Lung (tissue), 17 donors: ENCODE measurements at places on chromosomes 1 and 21.

- DNase-seq = no peak
These were observed 49.1 kb upstream of the CCDC27 start for GRCh38 chr1:3702990-3703728.

DNA sequence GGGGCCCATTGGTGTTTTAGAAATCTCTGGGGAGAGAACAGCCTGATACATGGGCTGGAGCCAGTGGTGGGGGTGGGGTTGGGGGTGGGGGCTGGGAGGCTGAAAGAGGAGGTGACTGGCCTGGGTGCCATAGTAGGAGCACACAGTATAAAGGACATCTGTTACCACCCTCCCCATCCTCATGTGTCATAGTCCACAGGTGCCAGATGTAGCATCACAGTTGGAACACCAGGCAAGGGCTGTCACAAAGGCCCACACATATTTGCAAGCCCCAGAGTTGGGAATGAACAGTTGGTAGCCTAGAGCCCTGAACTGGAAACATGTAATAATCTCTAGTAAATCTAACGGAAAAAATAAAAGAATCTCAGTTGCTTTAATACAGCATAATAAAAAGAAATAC lies 55.1 kb upstream of the CR2 start:
- no peak for DNase-seq

DNA sequence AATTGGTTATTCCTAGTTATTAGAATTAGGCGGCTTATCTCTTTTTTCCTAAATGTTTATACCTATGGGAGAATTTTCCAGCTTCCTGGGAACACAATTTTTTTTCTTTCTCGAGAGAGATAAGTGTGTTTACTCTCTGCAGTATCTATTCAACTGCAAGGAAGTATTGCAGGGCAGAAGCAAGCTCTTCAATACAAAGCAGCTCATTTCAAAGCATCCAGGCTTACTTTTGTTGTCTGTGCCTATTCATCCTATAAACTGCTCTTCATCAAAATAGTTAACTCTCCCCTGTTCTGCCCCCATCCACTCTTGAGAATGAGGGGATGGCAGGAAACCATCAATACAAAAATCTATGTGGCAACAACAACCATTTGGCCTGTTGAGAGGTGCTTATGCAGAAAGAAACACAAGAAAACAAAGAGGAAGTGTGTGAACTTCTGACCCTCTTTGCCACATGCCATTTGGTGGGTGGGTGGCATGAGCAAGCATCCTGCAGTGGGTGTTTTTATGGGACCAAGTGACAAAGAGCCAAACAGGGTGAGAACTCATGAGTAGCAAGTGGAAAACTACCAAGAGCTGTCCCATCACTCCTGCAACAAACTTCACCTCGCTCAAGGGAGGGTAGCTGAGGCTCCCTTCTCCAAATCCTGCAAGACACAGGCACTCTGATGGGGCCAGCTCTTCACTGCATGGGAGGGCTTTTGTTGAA lies 50.6 kb upstream of the MRPS6 start:
- no peak for DNase-seq

- no peak for DNase-seq
These were observed at the start of gene CLCNKA for GRCh38 chr1:16021681-16022080. CLCNKA (plus strand) TSS chr1:16022036; CDS start chr1:16022620, 584 bp downstream.

GRCh38 chr1:203702130-203702577 lies 62.8 kb upstream of the LAX1 start:
- peak; percentile 71 for DNase-seq

DNA sequence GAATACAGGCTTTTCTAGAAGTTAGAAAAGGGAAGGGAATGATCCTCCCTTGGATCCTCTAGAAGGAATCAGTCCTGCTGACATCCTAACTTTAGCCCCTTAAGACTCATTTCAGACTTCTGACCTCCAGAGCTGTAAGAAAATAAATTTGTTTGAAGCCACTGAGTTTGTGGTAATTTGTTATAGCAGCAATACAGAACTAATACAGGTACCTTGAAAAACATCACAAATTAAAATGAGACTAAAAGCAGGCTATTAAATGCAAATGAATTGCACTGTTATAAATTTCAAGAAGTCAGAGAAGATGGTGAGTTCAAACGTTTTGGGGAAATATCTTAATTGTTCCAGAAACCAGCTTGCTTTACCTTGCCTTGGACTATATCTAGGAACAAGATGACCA lies 6.3 kb downstream of the LCA5L start:
- no peak for DNase-seq

DNA sequence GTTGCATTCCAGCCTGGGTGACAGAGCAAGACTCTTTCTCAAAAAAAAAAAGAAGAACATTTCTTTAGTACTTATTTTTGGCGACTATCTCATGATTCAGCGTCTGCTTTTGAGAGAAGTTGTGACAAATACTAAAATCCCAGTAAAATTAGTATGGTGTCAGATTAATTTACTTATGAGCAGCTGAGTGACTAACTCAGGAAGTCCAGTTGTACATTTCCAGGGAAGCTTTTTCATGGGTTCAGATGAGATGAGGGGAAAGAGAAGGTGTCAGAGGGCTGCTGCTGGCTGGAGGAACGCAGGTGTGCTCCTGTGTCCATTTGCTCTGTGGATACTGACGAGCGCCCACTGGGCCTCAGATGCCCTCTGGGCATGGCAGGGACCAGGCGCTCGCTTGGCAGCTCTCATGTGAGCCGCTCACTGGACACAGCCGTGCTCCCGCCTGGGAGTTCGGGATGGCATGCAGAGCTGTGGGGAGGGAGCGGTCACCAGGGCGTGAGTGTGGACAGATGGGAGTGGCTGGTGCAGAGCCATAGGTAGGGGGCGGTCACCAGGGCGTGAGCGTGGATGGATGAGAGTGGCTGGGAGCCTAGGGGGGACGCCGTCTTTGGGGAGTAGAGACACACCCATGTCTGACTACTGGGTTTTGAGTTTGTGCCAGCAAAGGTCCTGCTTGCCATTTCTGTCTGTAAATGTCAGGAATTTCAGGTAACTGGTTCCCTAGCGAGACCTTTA lies 55.0 kb downstream of the ADARB1 start:
- no peak for DNase-seq

- no peak for DNase-seq
These were observed 9.7 kb downstream of the SMYD3 start for GRCh38 chr1:246497331-246497915.

DNA sequence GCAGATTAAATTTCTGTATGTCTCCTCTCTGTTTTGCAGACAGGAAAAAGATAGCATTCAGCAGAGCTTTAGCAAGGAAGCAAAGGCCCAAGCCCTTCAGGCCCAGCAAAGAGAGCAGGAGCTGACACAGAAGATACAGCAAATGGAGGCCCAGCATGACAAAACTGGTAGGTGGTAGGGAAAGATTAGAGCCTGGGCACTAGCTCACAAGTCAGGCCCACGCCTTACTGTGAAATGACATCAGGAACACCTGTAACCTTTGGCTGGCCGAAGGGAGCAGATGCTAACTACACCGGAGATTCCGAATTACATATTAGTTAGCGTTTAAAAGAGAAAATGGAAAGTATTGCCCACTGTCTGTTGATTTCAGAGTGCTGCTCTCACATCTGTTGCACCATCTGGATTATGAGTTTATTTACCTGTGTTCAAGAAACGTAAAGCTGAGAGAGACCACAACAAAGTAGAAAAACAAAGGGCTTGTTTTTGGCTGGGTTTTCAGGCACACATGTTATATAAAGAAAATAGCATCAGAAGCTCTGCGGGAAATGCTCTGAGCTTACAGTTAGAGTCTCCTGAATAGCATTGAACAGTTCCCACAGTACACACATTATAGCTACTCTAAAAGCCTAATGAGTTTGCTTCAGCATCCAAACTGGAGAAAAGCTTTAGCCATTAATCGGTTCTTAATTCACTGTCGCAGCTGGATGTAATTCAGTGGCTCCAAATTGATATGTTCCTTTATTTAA lies 160.0 kb downstream of the SDCCAG8 start:
- no peak for DNase-seq

DNA sequence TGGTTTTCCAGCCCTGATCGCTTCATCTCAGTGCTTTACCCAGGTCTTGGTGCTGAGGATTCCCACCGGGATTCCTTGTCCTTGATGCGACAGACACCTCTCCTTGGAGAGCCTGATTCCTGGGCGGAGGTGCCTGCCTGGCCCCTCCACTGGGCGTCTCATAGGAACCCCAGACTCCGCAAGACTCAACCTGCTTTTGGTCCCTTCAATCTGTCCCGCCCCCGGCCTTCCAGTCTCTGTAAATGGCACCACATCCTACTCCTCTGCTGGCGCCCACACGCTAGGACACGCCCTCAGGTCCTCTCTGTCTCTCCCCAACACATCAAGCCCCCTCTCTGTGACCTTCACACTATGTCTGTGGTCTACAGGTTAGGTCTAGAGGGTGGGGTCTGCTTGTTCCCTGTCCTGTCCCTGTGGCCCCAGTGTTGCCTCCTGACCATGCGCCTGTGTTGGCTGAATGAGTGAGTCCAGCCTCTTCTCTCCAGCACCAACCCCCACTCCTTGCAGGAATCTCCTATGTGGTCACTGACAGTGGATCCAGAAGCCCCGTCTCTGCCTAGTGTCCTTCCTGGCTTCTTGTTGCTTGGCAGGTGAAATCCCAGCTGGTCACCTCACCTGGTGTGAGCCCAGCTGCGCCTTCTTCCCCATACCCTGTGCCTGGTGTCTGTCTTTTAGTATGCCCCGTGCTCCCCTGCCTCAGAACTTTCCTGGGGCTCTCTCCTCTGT lies 119.7 kb upstream of the C1orf174 start:
- no peak for DNase-seq

DNA sequence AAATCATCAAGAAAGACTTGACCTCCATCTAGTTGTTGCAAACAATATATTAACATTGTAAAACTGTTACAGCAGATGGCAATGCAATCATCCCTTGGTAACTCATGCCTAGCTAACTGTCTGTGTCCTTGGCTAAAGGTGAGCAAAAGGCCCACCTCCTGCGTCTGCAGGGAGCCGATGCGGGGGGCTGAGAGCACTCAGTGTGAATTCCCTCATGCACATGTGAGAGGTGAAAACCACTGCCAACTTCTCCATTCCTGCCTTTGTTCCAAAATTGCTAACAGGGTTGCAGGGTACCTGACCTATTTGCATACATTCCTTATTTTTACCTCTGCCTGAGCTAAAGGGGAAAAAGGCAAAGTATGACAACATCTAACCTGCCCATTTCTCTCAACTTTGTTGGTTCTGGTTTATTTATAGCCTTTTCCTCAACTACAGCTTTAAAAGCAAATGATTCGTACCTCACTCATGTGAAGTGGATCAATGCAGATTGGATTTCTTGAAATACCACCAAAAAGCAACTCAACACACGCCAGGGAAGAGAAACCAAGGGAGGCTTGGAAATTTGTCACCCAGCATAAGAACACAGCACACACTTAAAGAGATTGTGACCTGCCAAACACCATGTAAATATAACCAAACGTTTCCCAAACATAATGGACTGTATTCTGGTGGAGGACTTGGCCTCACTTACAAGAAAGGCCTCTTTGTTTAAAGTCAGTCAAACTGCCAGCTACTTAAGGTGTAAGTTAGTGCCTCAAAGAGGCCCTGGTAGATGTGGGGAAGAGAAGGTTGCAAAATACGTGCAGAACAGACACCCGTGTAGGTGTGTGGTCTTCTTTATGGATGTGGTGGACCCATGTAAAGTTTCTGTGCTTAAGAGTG lies 651.0 kb downstream of the SMYD3 start:
- DNase-seq = no peak

DNA sequence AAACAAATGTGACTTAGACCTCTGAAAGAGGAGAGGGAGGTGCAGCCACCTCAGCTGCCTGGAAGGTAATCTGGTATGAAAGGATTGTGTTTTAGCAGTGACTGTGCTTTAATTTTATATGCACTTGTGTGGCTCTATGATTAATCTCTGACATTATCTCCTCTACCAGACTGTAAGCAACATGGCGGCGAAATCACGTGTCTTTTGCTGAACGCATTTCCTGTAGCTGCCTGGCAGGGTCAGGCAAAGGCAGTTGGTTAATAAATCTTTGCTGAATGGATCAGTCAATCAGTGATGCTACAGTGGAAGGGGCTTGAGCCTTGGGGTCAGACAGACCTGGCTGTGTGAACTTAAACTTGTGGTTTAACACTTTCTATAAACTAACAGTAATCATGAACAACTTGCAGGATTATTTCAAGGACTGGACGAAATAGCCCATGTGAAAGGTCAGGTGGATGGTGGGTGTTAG lies 96.9 kb downstream of the ADSS2 start:
- no peak for DNase-seq

DNA sequence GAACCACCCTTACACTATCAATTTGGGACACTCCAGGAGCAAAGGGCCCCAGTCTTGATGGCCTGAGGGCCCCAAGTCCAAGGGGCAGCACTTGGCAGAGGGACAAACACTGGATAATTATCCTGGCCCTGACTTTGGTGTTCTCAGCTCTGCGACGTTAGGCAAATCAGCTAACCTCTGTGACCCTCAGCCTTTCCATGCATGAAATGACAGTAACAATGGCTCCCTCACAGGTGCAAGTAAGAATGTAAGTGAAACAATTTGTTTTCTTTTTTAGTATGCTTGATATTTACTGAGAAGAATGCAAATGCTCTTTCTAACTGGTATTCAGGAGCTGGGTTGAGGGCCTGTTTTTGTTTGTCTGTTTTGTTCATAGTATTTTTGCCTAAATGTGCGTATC lies 61.6 kb upstream of the PRDX6 start:
- no peak for DNase-seq

DNA sequence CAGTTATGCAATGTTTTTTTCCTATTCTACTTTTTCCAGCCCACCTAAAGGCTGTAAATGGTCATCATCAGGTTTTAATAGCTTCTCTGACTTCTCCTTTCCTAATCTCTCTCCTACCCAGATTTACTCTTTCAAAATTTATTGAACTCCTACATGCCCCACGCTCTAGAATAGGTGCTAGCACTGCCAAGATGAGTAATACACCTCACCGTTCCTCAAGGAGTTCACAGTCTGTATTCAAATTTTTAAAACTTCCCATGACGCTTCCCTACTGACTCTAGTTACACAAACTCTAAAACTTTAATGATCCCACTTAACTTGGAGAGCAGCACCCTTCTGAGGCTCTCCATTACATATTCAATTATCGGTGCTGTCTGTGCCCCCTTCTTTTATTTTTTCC lies 51.6 kb downstream of the ALG14 start:
- DNase-seq = no peak

DNA sequence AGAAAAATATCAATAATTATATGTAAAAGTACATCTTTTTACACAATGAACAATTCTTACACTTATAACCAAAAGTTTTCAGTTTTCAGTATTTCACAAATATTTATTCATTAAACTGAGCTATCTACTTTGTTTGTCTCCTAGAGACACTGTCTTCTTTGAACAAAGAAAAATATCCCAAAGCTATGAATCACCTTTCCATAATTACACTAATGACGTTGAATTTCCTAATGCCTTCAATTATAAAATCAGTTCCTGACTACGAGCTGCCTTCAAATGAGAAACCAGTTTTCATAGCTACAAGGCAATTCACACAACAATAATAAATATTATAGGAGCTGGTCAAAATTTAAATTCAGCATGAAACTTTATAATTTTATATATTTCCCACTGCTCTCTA lies 201.8 kb upstream of the BRINP3 start:
- no peak for DNase-seq

GRCh38 chr1:200379432-200379757 lies 30.4 kb downstream of the ZNF281 start:
- peak; percentile 90 for DNase-seq

GRCh38 chr21:17725339-17725738 lies 93.8 kb downstream of the C21orf91 start:
- DNase-seq = no peak

GRCh38 chr1:226209307-226210059 lies 14.0 kb upstream of the MIXL1 start:
- no peak for DNase-seq

- DNase-seq = no peak
These were observed 156.6 kb downstream of the TRABD2B start for GRCh38 chr1:47840393-47841190.

- DNase-seq = no peak
These were observed 122.5 kb upstream of the KCNJ15 start for GRCh38 chr21:38134084-38134873.
